ENCODE measurements at places on chromosomes 16 and 17.

- no peak for DNase-seq
Measured at GRCh38 chr17:4898351-4898750, 985 bp upstream of the C17orf107 start.

DNA sequence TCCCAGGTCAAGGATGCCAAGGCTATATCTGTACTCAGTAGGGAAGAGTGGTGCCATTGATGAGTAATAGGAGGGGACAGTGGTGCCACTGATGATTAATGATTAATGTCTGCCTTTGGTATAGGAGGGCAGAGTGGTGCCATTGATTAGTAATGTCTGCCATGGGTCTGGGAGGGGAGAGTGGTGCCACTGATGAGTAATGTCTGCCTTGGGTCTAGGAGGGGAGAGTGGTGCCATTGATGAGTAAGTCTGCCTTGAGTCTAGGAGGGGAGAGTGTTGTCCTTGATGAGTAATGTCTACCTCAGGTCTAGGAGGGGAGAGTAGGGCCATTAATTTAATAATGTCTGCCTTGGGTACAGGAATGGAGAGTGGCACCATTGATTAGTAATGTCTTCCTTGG, 507.8 kb upstream of the EEF2KMT start:
- no peak for DNase-seq

- DNase-seq: no peak
Measured at GRCh38 chr17:76893623-76894334, 25.6 kb downstream of the MGAT5B start.

DNA sequence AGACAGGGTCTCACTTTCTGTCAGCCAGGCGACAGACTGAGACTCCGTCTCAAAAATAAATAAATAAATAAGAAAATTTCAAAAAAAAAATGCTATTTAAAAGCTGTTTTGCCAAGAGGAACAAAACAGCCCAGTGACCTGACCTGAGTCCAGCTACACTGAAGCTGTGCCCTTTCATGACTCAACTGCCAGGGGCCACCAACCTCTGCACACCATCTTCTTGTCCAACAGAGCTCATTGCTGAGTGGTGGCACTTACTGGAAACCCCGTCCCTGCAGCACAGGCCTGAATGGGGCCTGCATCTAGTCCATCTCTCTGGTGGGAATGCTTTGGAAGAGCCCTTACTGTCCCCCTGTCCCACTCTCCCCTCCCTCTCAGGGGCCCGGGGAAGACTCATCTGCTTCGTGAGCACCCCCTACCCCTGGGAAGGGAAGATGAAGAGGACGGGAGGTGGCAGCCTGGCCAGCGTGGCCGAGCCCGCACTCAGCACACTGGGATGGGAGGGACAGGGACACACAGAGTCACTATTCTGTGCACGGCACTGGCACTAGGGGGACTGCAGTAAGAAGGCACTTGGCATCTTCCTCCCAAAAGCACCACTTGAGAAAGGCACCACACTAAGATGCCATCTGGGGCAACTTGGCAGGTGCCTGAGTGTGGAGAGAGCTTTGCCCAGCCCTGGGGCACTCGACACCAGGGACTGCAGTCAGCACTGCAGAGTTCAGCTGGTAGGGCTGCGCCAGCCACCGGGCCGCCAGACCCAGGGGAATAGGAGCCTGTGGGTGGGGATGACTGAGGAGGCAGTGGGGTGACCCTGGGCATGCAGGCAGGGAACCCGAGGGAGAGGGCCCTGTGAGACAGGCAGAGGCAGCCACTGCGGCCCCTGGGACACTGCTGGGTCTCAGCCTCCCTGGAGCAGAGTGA, 13.5 kb downstream of the FBXO31 start:
- DNase-seq: no peak

DNA sequence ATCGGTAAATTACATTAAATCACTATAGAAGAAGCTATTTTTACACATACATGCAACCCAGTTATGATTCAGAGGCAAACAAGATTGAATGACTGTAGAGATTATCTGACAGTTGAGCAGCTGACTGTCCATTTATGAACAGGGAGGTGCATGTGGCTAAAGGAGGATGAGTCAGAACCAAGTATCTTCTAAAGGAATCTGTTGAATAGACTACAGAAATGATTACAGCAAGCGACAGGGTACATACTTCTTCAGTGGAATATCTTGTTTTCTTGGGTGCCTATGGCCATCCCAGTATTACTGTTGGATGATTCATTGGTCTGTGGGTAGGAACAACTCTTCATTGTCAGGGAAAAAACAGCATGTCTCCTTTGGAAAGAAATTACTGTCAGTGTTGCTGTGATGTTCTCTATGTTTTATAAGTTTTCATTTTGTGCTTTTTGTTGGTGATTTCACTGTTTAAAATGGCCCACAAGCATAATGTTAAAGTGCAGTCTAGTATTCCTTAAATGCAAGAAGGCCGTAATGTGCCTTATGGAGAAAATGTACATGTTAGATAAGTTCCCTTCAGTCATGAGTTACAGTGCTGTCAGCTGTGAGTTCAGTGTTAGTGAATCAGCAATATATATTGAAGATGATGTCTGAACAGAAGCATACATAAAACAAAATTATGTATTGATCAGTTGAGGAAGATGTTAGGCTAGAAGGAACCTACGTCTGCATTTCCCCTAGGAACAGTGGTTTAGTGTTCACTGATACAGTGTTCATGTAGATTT, 27.0 kb downstream of the CBFB start:
- DNase-seq: peak; percentile 97

DNA sequence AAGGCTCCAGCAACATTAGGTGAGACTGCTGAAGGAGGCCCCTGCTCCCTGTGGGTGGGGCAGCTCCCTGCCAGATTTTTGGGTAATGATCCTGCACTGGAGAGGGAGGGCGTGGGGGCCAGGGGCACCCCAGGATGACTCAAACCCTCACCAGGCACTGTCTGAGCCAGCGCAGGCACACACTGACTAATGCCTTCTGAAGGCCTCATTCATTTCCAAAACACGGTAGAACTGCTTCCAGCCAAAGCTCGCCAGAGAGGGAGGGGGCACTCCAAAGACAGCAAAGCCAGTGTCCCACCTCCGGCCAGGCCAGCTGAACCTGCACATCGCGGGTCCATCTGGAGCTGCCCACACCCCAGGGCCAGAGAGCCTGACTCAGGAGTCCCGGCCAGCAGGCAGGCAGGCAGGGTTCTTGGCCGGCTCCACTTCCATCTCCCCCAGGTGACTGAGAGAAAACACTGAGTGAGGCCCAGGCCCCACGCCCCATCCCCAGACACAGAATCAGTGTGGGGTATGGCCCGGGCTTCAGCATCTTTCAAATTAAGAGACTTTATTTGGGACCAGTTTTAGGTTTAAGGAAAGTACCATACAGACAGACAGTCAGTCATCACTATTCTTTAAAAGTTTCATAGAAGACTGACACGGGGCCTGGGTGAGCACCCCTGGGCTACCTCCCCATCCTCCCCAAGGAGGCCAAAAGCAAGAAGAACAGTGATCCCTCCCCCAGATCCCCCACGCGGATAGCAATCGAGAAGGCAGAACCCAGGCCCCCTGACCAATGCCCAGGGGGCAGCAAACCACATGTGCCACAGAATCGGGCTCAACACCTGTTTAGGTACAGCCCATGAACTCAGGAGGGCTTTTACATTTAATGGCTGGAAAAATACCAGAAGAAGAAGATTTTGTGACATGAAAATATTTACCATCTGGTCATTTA, 2.3 kb downstream of the PIEZO1 start:
- peak; percentile 96 for DNase-seq

DNA sequence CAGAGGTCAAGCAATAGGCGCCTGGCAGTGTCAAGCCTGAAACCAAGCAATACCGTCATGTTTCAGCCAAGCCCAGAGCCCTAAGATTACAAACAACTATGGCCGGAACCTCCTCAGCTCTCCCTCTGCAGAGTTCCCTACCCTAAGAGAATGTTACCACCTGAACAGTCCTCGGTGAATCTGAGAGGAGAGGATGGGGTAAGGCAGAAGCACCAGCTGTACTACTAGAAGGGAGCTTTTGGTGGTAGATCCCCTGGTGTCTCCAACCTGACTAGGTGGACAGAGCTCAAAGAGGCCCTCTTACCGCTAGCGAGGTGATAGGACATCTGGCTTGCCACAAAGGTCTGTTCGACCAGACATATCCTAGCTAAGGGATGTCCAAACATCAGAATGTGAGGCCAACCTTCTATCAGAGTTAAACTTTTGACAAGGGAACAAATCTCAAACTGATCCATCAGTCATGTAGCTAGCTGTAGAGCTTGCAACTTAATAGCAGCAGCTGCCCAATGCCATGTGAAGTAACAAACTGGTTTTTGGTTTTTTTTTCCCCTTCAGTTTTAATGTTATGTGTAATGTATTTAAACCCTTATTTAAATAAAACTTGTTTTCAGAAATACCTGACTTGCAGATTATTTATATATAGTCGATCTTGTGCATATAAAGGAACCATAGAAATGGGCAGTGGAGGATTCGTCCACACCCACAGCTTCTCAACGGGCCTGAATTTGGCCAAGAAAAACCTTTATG, 2.5 kb downstream of the EIF1 start:
- DNase-seq: no peak

- no peak for DNase-seq
Measured at GRCh38 chr16:83244057-83244456, 563.7 kb upstream of the HSBP1 start.

DNA sequence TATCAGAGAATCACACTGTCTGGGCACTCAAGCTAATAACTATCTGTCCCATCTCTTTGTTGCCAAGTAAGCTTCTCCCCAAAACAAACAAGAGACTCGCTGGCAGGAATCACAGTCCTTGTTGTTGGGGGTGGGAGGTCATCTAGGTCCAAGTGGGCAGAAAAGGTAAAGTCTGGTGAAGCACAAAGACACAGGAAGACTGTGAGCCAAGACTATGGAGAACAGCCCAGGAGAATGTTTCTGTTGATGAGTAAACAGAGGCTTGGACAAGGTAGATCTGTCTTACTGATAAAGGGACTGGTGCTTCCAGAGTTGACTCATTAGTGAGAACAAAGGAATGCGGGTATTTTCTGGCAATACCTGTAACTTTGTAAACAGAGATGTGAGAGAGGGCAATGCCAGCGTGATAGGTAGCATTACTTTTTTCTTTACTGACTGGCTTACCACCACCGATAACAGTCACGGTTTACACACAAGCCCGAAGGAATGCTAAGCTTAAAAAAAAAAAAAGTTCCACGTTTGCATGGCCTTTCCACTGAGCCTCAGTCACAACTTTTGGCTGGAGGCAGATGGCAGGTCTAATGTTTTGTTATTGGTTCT, 11.5 kb upstream of the MMD start:
- DNase-seq: peak; percentile 42

GRCh38 chr16:4614571-4615383, at the start of gene UBALD1:
UBALD1 (minus strand) TSS chr16:4614888; CDS start chr16:4614797, 91 bp downstream.
- DNase-seq: peak; percentile 98
